ENCODE measurements at places on chromosomes 5 and 9. TPM values are rescaled to one million over a fixed set of nuclear protein-coding genes. Genes with fewer than 3 reads are reported as not detected.

DNA sequence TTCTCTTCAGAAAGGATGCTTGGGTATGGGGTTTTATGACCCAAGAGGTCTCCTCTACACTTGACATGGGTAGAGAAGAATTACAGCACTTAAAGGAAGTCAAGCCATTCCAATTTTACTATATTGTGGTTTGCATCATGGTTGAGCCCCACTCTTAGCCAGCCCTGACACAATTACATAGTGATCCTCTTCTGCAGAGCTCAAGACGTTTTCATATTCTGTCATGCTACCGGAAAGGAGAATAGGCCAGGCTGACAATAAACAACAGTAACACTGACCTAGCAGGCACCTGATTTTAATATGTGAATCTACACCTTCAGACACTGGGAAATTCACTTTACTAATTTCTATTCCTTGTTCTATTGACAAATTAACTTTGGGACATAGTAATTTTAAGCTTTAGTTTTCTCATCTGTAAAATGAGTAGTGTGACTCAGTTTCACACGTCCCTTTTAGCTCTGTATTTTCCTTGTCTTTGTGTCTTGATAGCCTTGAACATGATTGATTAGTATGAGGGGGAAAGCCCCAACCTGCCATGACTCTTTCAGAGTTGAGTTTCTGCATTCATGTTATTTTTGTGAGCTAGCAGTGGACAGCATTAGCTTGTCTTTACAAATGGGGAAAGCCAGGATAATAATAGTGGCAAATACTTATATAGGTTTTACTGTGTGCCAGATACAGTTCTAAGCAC is 83.8 kb downstream of the SV2C start:
- DNase-seq = no peak

- DNase-seq = peak; percentile 65
Measured at GRCh38 chr9:113929634-113930389, 53.7 kb downstream of the ZNF618 start.

DNA sequence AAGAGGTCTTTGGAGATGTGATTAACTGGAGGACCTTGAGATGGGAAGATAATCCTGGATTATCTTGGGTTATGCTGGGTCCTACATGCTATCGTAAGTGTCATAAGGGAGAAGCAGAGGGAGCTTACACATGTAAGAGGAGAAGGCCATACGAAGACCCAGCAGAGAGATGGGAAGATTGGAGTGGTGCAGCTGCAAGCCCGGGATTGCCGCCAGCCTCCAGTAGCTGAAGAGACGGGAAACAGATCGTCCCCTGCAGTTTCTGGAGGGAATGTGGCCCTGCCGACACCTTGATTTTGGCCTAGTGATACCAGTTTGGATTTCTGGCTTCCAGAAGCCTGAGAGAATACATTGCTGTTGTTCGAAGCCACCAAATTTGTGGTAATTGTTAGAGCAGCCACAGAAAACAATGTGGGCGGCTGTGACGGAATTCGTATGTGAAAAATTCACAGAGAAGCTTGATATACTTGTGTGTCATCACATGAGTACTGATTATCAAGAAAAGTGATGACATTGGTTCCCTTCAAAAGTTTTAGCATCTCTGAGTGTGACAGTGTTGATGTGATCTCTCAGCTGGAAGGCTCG is 86.9 kb downstream of the CYFIP2 start:
- DNase-seq = no peak

SPATA31D4 gene
- not detected for total RNA-seq

TUSC1 gene
- total RNA-seq = 7.7 TPM

DNA sequence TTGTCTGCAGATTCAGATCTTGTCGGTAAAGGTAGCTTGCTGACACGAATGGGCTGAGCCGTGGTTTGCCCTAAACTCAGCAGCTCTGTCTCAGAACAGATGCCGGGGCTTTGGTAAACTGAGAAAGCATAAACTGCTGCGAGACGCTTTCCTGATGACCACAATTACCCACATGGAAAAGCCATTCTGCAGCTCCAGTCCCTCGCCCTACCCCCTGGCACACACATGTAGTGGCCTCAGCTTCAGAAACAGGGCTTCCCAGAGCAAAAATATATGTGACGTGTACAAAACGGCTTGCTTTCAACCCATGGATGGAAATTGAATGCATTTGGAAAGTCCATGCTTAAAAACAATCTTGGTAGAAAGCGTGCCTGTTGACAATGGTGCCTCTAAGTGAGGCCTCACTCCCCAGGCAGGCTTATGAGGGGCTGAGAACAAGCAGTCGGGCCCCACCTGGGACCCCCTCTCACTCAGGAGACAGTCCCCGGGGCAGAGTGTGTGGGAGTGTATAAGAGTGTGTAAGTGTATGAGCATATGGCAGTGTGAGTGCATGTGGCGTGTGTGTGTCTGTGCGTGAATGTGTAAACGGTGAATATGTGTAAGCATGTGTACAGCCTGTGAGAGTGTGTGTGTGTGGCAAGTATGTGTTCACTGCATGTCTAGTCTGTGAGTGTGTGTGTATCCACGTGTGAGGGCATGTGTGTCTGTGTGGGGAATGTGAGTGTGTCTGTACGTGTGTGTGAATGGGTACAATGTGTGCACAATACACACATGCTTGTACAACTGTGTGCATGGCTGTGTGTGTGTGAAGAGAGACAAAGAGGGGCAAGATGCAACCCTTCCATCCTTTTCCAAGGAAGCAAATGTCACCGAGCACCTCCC is 88.2 kb upstream of the SMIM23 start:
- DNase-seq = no peak

DNA sequence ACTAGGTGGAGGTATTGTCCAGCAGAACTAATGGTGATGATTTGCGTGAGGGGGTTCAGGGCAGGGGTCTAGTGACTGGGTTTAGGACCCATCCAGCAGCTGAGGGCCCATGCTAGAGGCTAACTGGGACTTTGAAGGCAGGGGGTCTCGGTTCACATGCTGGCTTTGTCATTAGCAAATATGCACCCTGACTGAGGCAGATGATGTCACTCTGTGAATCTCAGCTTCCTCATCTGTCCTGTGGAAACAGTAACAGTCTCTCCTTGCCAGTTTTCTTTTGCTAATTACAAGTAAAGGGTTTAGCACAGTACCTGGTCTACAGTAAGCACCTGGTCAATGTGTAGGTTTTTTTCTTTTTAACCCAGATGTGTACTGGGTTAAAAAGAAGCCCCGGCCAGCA is 5.2 kb downstream of the SH2D3C start:
- DNase-seq = no peak

PRLR gene
- total RNA-seq = 0.10 TPM

DNA sequence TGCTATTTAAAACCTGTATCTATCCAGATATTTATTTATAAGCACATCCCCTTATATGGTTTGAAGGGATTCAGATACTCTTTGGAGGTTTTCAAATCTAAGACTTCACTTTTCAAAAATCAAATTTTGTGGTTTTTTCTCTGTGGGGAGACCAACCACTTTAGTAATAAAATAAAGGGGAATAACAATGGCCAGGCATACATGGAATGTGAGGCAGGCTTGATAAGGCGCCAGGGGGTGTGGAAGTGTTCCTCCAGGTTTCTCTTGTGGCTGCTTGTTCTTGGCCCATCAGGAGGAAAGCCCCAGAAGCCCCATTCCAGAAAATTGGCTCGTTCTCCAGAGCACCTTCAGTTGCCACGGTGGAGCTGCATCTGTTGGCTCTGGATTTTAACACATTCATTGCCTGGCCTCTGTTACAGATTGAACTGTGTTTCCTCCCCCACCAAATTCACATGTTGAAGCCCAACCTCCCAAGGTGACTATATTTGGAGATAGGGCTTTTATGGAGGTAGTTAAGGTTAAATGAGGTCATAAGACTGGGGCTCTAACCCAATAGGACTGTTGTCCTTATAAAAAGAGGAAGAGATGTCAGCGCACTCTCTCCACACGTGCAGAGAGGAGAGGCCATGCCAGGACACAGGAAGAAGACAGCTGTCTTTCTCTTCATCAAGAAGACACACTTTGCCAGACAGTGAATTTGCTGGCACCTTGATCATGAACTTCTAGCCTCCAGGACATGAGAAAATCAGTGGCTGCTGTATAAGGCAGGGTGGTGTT is 195.9 kb downstream of the TMEM38B start:
- DNase-seq = no peak

ST8SIA4 gene
- total RNA-seq = 0.39 TPM

TBC1D2 gene
- 1.7 TPM for total RNA-seq

DNA sequence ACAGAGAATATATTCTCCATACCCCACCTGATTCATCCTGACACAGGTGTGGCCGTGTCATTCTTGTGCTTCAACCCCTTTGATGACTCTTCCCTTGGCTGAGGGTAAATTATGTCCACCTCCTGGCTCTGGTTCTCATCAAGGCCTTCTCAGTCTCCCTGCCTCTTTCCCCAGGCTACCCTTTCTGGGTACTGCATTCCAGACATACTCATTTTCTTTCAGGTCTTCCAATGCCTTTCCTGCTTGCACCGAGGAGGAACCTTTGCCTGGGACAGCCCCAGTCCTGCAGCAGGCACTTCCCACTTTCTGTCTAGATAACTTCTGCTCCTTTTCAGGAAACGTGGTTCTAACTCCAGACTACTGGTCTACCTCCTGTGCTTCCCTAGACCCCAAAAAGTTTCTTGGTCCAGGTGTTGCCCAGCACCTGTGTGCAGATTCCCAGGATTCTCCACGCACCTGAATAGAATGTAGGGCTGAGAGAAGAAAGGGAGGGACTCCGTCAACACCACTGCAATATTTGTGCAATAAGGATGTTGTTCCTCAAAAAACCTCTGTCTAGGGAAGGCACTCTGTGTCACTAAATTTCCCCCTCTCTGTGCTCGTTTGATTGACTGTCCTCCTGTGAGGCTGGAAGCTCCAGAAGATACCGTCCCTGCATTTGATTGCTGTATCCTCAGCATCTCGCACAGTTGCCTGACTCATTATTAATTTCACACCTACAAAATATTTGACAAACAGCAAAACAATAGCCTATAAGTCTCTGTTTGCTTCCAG is 255.4 kb upstream of the NFIL3 start:
- no peak for DNase-seq

FRMD3 gene
- total RNA-seq = 0.36 TPM

DNA sequence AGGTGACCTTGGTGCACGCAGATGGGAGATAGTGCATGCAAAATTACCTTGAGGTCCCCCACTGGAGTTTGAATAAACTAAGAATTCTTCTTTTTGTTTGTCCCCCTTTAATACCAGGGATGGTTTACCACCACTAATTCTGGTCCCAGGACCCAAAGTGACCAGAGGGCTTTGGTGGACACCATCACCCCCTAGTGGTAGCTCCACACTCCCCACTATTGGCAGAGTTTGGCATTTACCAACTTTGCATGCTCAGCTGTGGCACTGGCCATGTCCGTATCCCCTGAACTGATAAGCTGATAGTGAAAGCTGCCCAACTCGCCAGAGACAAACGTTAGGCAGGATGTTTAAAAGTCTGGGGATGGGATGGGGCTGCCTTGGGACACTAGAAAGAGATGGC is 3.3 kb downstream of the ASTN2 start:
- peak; percentile 22 for DNase-seq

SH3TC2 gene
- total RNA-seq = 9.3 TPM

MLANA gene
- not detected for total RNA-seq

- DNase-seq = no peak
Measured at GRCh38 chr5:140342896-140343295, 3.5 kb downstream of the HBEGF start.

DNA sequence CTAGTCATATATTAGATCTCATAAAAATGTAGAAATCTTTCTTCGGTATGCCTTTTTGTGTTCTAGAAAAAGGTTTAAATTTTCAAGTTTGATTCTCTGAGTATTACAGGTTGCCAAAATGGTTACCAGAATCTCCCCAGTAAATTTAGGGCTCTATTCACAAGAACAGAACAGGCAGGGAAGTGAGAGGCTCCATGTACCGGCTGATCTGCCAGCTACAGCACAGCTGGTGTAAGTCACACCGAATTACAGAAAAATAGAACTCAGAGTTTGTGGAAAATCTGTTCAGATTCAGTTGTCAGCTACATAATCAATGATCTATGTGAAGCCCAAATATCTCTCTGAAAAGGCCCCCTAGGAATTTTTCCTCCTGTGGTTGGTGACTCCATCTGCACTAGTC is 10.5 kb downstream of the FAM81B start:
- no peak for DNase-seq

FAM153A gene
- not detected for total RNA-seq

DNA sequence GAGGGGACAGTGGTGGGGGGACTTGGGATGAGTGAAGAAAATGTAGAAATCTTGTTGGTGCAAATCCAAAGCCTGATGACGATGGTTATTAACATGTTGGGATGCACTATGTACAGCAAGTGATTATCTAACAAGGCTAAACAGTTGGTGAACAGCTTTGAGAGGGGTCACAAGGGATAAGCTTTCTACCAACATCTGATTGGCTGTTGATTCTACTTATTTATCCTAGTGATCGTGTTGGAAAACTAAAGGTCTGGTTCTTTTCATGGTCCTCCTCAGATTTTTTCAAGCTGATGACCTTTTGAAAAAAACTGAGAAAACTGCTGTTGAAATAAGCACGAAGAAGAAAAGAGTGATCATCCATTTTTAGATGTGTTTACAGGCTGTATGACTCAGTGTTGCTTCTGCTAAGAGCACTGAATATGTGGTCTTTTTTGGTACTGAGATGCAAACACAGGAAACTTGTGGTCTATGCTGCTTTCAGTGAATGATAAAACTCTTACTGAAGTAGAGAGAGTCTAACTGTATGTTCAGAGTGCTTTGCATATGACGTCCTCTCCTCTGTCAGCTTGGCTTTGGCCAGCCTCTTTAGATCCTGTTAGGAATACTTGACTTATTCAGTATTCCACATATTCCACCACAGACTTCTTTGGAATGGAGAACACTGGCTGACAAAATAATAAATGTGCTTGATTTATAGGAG is 174.8 kb downstream of the SLF1 start:
- peak; percentile 75 for DNase-seq

LSM11 gene
- 2.3 TPM for total RNA-seq

LCN10 gene
- total RNA-seq = 0.10 TPM

- DNase-seq = peak; percentile 35
Measured at GRCh38 chr5:97044052-97044451, 98.4 kb downstream of the LIX1 start.

DNA sequence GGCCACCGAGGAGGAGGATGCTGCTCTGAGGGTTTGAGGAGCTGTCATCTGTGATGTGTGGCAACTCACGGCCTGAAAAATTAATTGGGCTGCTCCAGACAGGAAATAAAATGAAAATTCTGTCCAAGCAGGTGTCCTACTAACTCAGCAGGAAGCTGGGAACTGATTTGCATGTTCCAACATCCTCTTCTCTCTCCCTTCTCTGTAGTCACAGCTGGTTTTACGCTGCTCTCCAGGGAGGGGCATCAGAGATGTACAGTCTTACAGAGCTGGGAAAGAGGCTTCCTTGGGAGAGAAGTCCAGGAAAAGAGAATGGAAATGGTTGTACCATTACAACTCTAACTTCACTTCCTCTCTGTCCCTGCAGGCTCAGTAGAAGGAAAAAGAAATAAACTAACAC is 24.2 kb upstream of the SIL1 start:
- no peak for DNase-seq

SHOC1 gene
- total RNA-seq = not detected

GRCh38 chr9:137688725-137689124 is 69.9 kb downstream of the EHMT1 start:
- DNase-seq = no peak

GRCh38 chr5:175246889-175247520 is 197.0 kb downstream of the DRD1 start:
- DNase-seq = peak; percentile 15

SLC6A18 gene
- not detected for total RNA-seq
